ENCODE measurements at places on chromosomes 7 and 10. TPM values are rescaled to one million over a fixed set of nuclear protein-coding genes. Genes with fewer than 3 reads are reported as not detected.

DNA sequence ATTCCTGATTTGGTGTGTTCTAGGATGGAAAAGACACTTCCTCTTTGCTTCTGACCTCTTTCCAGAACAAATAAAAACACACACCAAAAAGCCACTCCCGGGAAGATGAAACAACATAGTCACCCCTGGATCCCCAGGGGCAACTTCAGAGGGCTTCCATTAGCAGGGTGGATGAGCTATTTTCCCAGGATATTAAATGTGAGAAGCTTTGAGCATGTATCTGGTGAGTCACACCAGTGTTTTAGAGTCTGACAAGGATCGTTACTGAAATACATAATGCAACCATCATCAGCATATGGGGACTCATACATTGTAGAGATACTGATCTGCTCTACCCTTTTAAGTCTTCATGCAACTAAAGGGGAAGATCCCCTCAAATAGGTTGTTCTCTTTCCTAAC lies 115.5 kb upstream of the ZNF438 start:
- no peak for DNase-seq

- peak; percentile 85 for DNase-seq
Measured at GRCh38 chr7:1086588-1087464, 1.1 kb upstream of the GPER1 start.

GRCh38 chr10:100174699-100175677 lies 10.8 kb downstream of the ERLIN1 start:
- DNase-seq = no peak

GRCh38 chr10:49540056-49540797 lies 1.3 kb upstream of the ERCC6 start:
- no peak for DNase-seq

DNA sequence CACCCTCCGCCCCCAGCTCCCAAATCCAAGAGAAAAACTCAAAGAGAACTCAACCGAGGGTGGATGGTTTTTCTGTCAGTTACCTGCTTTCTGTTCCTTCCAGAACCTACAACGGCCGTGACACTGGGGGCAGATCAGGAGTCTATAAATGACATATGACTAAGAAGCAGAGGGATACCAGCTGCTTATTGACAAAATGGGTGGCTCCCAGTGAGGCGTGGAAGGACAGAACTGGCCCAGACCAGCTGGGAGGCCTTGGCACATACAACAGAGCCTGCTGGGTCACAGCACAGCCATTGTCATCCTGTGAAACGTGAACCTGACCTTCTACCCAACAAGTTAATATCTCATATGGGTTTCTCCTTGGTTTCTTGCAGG lies 84.3 kb upstream of the ADRB1 start:
- peak; percentile 90 for DNase-seq

DNA sequence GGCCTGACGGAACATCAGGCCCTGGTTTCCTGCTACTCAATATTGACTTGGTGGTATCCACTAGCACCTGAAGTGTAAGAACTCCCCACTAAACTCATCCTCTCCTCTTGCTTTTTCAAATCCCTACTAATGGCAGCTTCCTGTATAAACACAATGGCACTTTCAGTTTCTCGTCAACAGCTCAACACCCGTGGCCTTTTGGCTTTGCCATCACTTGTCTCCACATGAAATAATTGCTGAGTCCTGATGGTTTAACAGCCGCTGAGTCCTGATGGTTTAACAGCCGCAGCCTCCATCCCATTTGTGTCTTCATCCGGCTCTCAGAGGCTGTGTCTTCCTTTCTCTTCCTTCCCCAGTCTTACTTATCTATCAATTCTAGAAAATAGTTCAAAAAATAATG lies 261.4 kb upstream of the PITRM1 start:
- DNase-seq = no peak

The GRM8 gene
- total RNA-seq = 2.5 TPM
